Upper lobe of left lung (tissue), 6 donors: ENCODE measurements at places on chromosomes 12 and 14. TPM values are rescaled to one million over a fixed set of nuclear protein-coding genes. Genes with fewer than 3 reads are reported as not detected.

GRCh38 chr12:104975587-104976343 is 10.4 kb upstream of the NOPCHAP1 start:
- H3K27ac ChIP-seq = no peak overlapping the region
- no peaks in the 10 kb centered on the region for H3K36me3 ChIP-seq
- no peaks in the 10 kb centered on the region for H3K27me3 ChIP-seq
- no peak overlapping the region for H3K4me3 ChIP-seq
- H3K4me1 ChIP-seq = no peaks in the 10 kb centered on the region

The TAS2R43 gene
- 0.52 TPM for total RNA-seq

The SLC5A8 gene
- 8.8 TPM for total RNA-seq

The CLEC4A gene
- 8.4 TPM for total RNA-seq

- H3K27ac ChIP-seq = no peak overlapping the region
- no peak for DNase-seq
- H3K4me3 ChIP-seq = no peak overlapping the region
- H3K36me3 ChIP-seq = peaks cover 11% of the 10 kb centered on the region
- H3K4me1 ChIP-seq = no peaks in the 10 kb centered on the region
- H3K27me3 ChIP-seq = no peaks in the 10 kb centered on the region
Measured at GRCh38 chr12:42448841-42449240, 122.9 kb downstream of the PPHLN1 start.

DNA sequence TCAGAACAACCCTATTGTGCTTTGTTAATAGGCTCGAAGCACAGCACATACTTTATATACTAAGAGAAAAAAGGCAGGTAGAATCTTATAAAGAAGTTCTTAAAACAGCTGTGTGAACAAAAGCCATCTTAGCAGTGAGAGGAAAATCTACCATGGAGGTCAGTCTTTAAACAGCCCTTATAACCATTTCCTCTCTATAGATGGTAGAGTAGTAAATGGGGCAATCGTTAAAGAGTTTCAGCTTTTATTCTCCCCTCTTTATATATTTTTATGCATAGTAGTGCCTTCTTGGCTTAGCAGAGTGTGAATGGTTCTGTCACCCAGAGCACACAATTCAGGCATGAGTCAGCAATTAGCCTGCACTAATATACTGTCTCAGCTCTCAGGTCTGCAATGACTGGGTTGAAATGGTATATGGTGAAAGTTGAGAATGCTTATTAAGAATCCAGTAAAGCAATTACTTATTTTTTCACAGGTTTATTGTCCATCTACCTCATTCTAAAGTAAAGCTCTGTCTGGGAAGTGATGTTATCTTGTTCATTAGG is 305.0 kb downstream of the NELL2 start:
- no peak overlapping the region for H3K27ac ChIP-seq
- no peaks in the 10 kb centered on the region for H3K27me3 ChIP-seq
- DNase-seq = no peak
- H3K4me1 ChIP-seq = no peaks in the 10 kb centered on the region
- no peaks in the 10 kb centered on the region for H3K36me3 ChIP-seq
